NCI-H1436 treated with DMSO at 0.1 percent for 48 hours (cell line): ENCODE measurements at places on chromosomes 5 and 9.

DNA sequence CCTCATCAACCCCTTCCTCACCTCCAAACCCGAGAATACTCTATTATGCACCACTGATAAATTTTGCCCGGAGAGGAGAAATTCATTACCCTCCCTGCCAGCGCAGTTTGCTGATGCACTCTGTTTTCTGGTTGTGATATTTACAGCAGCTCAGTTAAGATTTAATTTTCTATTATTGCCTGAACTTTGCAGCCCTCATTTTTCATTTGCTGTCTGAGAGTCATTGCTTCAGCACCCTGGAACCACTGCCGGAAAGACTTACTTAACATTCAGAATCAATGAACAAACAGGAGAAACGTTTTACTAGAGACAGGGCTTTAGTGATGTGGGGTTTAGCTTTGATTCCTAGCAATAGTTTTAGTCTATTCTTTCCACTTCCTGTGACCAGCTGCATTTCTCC lies 56.7 kb upstream of the MAMDC2 start:
- DNase-seq = no peak

GRCh38 chr5:982377-983237 lies 26.0 kb upstream of the NKD2 start:
- DNase-seq = no peak

GRCh38 chr5:156552855-156553358 lies 225.9 kb downstream of the SGCD start:
- DNase-seq = no peak

- no peak for DNase-seq
Observed at GRCh38 chr5:174325431-174325830, 279.9 kb downstream of the NSG2 start.

DNA sequence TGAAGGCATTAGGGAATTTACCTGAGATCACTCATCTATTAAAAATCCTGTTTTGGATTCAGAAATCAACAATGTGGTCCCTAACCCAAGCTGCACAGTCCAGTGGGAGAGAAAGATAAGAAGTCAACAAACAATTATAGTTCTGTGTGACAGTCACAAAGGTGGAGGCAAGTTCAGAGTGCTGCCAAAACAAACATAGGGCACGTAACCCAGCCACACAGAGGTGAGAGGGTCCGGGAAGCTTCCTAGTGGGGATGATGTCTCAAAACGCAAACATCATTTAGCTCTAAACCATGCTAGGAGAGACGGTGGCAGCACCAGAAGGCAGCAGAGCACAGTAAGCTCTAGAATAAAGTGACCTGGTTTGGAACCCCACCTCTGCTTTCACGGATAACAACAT lies 158.9 kb downstream of the MAPKAP1 start:
- DNase-seq = no peak

GRCh38 chr9:4027606-4028005 lies 272.3 kb downstream of the GLIS3 start:
- DNase-seq = no peak

- no peak for DNase-seq
Observed at GRCh38 chr9:78666818-78667414, 370.0 kb downstream of the PSAT1 start.

DNA sequence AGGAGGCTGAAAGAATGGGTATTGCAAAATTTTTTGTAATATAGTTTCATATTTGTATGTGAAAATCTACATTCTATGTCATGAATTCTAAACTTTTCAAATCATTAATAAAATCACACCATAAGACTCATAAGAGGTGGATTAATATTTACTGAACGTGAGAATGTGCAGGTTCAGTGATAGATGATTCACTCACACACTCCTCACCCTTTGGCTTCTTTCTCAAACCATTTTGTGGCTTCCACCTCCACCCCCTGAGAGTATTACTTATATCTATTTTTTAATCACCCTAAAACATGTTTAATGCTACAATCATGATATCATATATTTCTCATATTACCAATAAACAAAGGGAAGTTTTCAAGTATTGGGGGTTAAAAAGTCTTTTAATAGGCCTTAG lies 275.5 kb downstream of the MEF2C start:
- DNase-seq = no peak

- no peak for DNase-seq
Observed at GRCh38 chr9:121538221-121538620, 38.6 kb upstream of the GGTA1 start.

- no peak for DNase-seq
Observed at GRCh38 chr9:92969516-92970466, 22.5 kb downstream of the FGD3 start.

GRCh38 chr9:91678807-91679580 lies 255.4 kb upstream of the NFIL3 start:
- DNase-seq = no peak

GRCh38 chr9:136372561-136373299 lies 739 bp downstream of the CARD9 start:
- DNase-seq = no peak

GRCh38 chr9:99055384-99055783 lies 49.5 kb upstream of the TGFBR1 start:
- no peak for DNase-seq

GRCh38 chr5:119290161-119290569 lies 65.7 kb upstream of the TNFAIP8 start:
- no peak for DNase-seq

- no peak for DNase-seq
Observed at GRCh38 chr5:170444969-170445505, 55.9 kb upstream of the KCNMB1 start.

DNA sequence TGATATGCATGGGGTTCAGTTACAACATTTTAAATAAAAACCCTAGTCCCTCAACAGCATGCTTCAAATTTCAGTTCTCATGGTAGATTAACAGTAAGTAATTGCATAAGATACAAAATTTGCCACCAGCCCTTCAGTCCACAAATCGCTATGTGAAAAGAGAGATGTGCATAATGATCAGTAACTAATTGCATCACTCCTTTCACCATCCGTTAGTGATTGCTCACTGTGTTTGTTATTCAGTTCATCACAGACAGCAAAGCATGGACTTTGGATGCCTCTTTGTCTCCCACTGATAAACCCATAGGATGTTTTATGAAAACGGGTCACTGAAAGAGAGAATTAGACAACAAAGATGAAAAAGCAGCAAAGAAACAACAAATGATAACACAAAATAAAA lies 103.2 kb downstream of the MCTP1 start:
- DNase-seq = no peak

- DNase-seq = no peak
Observed at GRCh38 chr5:105878402-105878801, 1792.3 kb downstream of the EFNA5 start.

DNA sequence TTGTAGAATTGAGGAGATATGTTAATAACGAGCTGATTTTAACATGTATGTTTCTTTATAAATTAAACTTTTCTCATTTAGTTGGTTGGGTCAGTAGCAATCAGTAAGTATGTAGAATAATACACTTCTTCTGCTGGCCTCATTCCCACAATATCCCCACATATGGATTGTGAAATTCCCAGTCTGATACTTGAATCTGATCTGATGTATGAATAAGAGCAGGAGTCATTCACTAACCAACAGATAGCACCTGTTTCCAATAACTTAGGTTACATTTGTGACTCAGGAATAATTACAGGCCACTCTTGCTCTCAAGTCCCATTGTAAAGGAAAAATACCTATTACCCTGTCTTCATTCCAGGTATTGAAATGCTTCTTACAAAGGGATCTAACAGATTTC lies 23.9 kb downstream of the SLC36A1 start:
- DNase-seq = peak; percentile 46

- DNase-seq = no peak
Observed at GRCh38 chr5:73906277-73906676, 280.3 kb downstream of the ARHGEF28 start.

DNA sequence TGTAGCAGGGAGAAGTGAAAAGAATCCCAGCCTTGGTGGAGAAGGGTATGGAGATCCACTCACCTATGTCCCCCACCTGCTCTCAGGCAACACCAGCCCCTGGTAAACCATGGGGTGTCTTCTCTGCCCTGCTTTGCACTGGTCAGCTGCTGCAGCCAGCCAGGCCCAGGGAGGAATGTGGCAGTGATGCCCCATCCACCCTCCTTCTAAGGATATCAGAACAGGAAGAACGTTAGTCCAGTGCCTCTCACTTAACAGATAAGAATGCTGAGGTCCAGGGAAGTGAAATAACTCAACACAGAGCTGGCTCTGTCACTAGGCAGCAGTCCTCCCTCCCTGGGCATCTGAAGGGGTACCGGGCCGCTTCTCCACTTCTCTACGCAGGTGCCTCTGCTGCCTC lies 9.7 kb upstream of the PPIC start:
- DNase-seq = no peak

DNA sequence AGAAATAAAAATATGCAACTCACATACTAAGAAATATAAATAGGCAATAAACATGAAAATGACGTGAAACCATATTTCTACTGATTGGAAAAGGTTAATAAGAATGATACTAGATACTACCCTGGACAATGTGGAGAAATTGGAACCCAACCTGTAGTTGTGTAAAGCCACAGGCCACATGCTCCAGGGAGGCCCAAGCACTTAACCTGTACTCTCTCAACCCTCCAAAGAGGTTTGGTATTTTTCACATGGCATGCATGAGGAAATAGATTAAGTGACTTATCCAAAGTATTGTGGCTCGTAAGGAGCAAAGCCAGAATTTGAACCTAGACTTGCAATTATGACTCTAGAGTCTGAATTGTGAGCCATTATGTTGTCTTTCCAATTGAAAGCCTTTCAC lies 13.4 kb downstream of the LIFR start:
- DNase-seq = no peak
